ENCODE measurements at places on chromosomes 1 and 21.

DNA sequence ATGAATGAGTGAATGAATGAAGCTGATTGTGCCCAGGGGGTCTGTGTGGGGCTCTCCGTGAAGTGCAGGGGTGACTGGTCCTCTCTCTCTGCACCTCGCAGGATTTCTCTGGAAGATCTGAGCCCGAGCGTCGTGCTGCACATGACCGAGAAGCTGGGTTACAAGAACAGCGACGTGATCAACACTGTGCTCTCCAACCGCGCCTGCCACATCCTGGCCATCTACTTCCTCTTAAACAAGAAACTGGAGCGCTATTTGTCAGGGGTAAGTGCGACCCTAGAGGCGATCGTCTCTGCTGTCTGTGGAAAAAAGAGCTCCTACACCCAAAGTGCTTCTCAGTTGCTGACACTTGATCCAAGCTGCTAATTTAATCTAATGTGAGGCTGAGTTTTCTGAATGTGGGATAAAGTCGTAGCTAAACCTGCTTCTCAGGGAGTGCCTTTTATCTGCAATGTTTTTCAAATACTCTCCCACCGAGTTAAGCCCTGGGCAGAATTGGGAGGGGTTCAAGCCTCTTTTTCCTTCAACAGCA, 101.7 kb downstream of the HUNK start:
- DNase-seq = no peak

- no peak for DNase-seq
Observed at GRCh38 chr1:107434361-107434693, 293.5 kb downstream of the NTNG1 start.

- DNase-seq = no peak
Observed at GRCh38 chr1:58813801-58814200, 30.0 kb upstream of the JUN start.

DNA sequence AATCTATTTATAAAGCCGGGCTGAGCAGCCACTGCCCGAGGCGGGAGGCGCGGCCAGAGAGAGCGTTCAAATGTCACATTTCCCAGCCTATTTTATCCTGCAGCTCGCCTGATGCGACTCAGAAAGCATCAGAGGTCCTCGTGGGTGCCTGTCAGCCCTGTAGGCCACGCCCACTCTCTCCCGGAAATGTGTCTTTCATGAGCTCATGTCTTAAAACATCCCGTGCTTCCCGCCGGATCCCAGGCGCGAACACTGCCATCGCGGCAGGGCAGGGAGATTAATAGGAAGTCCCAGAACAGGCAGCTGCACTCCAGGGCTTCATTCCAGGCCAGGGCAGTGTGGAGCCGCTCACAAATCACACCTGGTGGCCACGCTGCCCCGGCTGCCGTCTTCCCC, 117.5 kb downstream of the PRDM16 start:
- DNase-seq = no peak

GRCh38 chr21:37230632-37231248, 36.4 kb downstream of the VPS26C start:
- DNase-seq = no peak

- DNase-seq = no peak
Observed at GRCh38 chr1:58397187-58397820, 149.2 kb downstream of the OMA1 start.

- no peak for DNase-seq
Observed at GRCh38 chr1:154768456-154769125, 101.5 kb downstream of the KCNN3 start.
